CD4-positive, alpha-beta T cell treated with Interleukin-6 for 4 hours (primary cell): ENCODE measurements at places on chromosomes 2 and 18.

DNA sequence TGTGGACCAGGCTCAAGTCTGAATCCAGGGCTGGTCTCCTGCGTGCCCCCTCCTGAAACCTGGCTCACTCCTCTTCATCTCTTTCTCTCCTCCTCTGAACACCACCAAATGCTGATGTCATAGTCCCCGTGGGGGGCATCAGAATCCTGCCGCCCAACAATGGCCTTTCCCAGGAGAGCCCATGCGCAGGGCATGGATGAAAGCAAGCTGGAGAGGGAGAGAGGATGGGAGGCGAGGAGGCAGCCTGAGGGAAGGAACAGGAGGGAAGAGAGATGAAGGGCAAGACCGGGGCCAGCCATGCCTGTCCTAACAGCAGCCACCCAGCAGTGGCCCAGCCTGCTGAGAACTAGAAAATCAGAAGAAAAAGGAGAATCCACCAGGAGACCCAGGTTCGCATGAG, 22.3 kb upstream of the LPIN1 start:
- no peak for DNase-seq

DNA sequence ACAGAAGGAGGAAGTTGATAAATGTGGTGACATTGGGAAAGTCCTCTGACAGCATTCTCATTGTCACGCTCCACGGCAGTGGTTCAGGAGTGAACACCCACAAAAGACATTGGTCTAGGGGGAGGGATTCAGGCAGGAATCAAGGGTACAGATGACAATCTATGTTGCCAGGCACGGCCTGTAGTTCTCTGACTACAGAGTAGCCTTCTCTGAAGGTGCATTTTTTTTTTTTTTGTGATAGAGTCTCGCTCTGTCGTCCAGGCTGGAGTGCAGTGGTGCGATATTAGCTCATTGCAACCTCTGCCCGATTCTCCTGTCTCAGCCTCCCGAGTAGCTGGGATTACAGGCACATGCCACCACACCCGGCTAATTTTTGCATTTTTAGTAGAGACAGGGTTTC, 7.4 kb upstream of the MOB1A start:
- peak; percentile 21 for DNase-seq

DNA sequence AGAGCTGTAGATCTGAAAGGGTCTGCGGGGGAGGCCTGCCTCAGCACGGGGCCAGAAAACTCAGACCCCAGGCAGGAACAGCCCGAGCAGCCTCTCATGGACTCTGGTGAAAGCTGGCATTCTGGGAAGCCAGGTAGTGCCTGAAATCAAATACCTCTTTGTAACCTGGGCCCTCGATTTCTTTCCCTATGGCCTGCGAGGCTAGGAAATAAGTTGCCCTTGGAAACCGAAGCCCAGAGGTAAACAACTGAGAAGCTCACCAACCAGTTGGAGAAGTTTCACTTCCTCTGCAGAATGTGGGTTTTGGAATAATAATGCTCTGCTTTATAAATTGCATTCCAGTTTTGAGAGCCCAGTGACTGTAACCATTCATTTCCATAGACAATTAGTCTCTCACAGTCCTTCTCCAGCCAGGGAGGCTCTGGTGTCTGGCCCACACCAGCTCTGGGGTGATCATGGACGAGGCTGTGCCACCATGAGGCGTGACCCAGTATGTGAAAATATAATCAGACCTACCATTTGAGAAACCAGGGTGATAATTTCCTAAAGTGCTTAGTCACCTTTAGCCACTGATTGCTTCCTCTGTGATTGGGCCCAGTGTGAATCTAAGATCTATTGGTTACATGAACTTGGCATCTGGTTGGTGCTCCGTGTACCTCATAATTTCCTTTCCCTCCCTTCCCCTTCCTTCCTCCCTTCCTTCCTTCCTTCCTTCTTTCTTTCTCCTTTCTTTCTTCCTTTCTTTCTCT, 133.1 kb upstream of the PELI1 start:
- no peak for DNase-seq

GRCh38 chr2:144084114-144084661, 435.7 kb downstream of the ZEB2 start:
- DNase-seq: no peak

DNA sequence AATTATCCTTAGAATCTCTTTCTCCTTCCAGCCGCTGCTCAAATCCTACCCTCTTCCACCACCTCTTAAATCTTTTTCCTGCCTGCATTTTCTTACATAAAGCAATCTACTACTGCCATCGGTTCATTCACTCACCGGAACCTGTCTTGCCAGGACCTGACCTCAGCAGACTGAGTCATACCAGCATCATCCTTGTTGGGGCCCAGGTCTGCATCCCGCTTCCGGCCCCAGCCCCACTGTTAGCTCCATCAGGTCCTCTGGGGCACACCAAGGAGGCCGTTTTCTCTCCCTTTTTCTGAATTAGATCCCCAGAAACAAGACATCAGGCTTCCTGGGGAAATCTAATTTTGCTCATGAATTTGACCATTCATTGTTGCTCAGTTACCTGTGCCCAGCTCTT, 42.7 kb upstream of the TGFA start:
- no peak for DNase-seq

DNA sequence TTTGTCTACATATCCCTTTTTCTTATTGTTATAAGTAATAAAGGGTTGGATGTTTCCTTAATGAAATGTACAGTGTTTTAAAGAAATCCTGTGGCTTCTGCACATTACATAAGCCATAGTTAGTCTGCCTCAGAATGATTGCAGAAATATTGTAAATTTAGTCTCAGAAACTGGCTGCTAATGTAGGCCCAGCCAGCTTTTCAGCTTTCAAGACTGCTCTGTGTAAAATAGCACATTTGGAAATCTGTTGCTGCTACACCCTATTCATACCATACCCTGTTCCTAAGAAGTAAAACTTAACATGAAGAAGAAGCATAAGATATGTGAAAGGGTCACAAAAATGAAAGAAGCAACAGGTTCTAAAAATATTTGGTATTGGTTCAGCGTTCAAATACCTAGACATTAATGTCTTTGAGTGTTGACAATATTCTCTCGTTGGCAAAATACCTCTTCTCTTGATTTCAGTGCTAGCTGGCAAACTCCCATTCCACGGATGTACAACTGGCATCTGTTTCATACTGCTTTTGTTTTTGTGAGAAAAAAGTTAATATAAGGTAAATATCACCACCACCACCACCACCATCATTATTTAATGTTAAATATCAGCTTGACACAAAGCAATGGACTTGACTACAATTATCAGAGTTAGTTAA, 19.2 kb upstream of the NCKAP1 start:
- DNase-seq: no peak

- no peak for DNase-seq
These were observed 308.1 kb upstream of the CYRIA start for GRCh38 chr2:16973586-16974286.

DNA sequence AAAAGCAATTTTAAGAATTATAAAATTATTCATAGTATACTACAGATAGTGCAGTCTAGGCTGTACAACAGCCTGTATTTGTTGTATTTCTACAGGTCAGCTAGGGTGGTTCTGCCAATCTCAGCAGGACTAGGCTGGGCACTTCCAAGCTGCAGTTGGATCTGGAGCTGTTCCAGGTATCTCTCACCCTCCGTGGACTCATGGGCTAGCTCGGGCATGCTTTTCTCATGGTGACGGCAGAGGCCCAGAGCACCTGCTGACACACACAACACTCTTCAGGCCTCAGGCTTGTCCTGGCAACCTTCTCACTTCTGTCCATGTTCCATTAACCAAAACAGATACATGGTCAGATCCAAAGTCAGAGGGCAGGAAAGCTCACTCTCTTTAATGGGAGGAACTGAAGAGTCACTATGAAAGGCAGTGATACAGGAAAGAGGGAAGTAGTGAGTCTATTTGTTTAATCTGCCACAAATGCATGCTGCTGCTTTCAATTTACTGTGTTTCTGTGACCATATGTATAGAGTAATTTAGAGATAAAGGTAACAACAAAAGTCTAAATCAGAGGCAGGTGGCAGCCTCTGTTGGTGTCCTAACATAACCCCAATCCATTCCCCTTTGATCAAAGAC, 462.4 kb upstream of the ACVR2A start:
- no peak for DNase-seq

GRCh38 chr2:113114224-113114945, 13.0 kb upstream of the IL1RN start:
- DNase-seq: no peak

DNA sequence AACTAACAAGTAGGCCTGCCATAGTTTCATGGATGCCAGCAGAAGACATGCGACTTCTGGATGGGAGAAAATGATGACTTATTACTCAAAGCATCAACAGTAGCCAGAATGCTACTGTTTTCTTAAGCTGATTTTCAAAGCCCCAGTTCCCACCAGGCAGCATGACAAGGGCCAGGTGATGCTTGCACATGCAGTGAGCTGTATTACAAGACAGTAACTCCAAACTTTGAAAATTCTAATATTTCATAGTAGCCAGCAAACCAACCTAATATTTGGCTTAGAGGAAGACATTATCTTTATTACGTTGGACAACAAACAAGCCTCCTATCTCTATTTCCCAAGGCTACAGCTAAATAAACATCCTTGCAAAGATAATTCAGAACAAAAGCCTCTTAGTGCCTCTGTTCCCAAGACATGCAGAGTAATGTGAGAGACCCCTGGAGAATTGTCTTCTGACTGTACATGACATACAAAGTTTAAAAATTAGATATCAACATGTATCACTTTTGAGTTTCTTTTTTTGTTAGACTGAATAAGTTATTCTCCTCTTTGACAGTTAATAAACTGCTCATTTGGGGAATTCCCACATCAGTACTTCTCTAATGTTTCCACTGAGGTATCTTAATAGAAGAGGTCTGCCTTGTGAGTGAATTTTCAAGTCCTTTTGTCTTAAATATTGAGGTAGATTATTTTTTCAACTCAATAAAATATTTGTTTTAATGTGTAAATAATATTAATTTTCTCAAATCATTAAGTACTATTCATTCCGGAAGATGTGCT, 367.6 kb upstream of the CWC22 start:
- DNase-seq: no peak

DNA sequence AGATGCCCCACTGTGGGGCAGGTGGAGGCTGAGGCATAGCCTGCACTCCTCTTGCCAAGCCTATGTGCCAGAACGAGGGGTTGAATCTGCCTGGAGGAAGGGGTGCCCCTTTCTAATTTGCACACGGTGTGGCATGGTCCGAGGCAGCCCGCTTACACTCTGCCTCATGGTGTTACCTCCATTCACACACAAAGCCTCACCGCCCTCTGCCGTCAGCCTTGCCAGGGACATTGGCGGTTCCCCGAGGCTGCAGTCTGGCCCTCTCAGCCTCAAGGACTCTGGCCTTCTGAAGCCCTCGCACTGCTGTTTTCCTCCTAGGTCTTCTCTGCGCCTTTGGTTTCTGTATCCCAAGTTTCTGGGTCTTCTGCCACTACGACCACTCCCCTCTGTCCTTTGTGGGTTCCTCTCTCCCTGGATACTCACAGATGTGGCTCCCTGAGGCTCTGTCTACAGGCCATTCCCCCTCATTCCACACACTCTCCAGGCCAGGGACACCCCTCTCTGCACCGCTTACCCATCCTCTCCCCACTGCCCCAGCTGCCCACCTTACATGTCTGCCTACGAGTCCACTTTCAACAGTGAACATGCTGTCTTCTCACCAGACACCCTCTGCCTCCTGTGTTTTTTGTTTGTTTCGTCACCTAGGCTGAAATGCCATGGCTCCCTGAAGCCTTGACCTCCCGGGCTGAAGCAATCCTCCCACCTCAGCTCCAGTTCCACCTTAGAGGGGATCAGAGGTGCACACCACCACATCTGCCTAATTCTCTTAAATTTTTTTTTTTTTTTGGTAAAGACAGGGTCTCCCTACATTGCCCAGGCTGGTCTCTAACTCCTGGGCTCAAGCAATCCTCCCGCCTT, 7.9 kb upstream of the ASPRV1 start:
- DNase-seq: no peak

GRCh38 chr2:228681979-228682378, 500.5 kb upstream of the SPHKAP start:
- no peak for DNase-seq

DNA sequence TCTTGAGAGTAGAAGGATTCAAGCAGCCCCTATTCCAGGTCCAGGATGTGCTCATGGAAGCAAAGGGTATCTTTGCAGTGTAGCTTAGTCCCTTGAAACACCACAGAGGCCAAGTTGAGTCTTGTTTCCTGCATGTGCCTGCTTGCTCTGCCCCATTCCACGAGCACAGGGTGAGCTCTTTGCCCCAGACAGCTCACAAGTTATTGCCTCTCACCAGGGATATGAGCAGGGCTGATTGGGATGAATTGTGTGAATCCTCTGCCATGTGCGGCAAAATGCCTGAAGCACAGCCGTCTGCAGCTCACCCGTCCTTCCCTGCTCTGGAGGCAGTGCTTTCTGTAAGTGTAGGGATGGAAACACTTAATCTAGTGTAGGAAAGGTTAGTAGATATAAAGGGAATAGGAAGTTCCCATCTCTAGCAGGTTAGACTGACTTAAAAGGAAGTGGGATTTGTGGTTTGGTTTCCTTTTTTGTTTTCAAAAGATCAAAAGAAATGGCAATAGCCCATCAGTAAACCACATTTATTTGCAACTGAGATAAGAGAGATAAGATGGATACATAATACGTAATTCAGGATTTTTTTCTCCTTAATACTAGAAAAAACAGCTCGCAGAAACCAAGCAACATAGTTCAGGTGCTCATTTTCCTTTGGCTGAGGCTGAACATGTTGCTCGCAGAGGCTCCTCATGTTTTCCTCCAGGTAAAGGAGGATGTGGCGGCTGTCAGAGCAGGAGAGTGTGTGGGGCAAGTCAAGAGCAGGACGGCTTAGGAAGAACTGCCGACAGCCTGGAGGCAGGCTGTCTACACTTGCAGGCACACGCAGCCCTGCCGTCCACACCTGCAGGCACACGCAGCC, 41.4 kb downstream of the TMEM182 start:
- no peak for DNase-seq

- no peak for DNase-seq
These were observed 62.0 kb downstream of the MYL12B start for GRCh38 chr18:3323900-3324299.

DNA sequence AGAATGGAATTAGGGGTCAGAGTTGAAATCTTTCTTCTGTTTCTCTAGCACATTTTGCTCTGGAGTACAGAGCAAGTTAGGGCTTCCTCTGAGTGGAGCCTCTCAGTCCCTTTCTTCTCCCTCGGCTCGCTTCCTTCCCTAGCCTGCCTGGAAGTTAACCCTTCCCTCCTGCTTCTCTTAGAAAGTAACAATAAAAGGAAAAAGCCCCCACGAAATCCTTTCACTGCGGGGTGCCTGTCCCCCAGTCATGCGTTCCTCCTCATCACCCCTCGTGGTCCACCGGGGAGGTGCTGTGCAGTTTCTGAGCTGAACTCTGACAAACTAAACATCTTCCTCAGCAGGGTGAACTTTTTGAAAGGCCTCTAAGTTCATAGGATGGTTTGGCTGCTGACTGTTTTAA, 2.0 kb downstream of the IGFBP2 start:
- DNase-seq: no peak

- no peak for DNase-seq
These were observed 85.4 kb downstream of the STPG4 start for GRCh38 chr2:47069628-47070154.
